ENCODE measurements at places on chromosomes 6 and 20.

GRCh38 chr6:144265061-144265357, 20.1 kb upstream of the UTRN start:
- peak; percentile 83 for DNase-seq

GRCh38 chr6:144675231-144675861, 390.2 kb downstream of the UTRN start:
- peak; percentile 82 for DNase-seq

DNA sequence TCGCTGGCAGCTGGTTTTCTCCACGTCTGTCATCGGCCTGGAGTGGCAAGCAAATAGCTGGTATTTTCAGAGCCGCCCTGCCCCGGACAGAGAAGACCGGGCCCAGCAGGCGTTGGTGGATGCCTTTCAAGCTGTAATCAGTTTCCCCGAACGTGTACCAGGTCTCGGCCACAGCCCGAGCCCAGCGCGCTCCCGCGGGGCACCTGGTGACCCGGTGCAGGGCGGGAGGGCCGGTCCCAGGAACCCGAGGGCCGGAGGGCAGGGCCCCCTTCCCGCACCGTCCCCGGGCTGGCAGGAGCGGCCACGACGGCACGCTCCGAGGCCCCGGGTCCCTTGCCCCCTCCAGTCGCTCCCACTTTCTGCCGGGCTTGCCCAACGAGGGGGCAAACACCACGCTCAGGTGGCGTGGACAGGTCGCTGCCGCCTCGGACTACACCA, 348 bp upstream of the PYGB start:
- no peak for DNase-seq

DNA sequence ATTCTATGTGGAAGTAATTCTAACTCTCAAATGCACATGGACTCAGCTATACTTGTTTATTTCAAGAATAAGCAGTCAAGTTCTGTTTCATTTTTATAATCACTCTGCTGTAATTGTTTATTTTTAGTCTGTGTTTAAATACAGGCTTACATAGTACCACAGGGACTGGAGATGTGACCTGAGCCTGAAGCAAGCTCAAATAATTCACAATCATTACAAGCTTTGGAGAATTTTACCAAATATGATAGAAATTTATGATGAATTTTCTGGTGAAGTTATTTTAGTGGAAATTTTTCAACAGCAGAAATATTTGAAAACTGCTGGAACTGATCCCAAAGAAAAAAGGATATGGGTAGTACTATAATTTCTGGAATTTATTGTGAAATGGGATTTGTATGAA, 41.6 kb upstream of the DSE start:
- DNase-seq = peak; percentile 52

DNA sequence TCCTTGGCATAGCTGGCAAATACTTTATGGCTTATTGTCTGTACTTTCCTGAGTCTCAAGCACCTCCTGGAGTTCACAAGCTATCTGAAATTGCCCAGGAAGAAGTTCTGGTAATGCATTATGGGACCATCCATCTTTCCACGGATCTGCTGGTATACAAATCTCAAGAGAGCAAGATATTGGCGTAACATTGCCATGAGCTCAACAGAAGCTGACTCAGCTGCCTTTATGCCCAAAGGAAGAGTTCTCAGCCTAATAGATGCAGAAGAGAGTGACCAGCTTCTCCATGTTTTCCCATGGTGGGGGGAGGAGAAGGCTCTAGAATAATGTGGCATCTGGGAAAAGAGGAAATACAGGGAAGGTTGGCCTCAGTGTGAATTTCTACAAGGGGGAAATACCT, 78.7 kb downstream of the UST start:
- DNase-seq = no peak

DNA sequence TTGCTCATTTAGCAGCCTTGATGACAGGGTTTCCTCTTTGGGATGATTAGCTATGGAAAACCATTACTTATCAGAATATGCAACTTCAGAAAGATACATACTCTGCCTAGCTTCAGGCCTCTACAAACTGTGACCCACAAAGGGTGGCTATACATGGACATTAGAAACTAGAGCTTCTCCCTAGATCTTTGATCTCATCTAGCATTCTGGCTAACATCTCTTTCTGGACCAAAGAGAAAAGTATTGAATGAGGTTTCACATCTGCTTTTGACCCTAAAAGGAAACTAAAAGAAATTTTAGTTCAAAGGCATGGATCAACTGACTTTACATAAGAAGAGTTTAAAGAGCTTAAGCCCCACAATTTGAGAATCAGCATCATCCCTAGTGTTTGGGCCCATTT, 12.4 kb upstream of the HMGN3 start:
- no peak for DNase-seq
